ENCODE measurements at places on chromosomes 4 and X. TPM values are rescaled to one million over a fixed set of nuclear protein-coding genes. Genes with fewer than 3 reads are reported as not detected.

DNA sequence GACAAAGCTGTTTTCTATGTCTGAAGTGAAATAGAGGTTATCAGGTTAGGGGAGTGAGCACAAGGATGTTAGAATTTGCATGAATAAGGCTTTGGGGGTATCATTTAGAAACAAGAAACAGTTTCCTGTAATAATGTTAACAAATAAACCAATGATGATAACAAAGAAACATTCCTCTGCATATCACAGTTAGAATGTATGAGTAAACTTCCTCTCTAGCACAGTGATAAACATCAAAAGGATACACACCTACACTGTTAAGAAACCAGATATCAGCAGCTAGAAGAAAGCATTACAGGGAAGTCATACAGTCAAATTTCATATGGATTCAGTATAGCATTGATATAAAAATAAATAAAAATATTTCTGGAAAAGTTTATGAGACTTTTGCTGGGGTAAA is 340.0 kb upstream of the MAGEB16 start:
- DNase-seq, result no peak

- no peak for DNase-seq
These were observed 46.8 kb downstream of the NFKB1 start for GRCh38 chr4:102547973-102548372.

Gene RCHY1
- 30.5 TPM for total RNA-seq

GRCh38 chrX:16604337-16604736 is 45.6 kb upstream of the S100G start:
- DNase-seq, result no peak

Gene CENPVL2
- total RNA-seq, result not detected

- no peak for DNase-seq
These were observed 63.7 kb upstream of the HHIP start for GRCh38 chr4:144582105-144582850.

- no peak for DNase-seq
These were observed 13.7 kb downstream of the TEC start for GRCh38 chr4:48255959-48256342.

DNA sequence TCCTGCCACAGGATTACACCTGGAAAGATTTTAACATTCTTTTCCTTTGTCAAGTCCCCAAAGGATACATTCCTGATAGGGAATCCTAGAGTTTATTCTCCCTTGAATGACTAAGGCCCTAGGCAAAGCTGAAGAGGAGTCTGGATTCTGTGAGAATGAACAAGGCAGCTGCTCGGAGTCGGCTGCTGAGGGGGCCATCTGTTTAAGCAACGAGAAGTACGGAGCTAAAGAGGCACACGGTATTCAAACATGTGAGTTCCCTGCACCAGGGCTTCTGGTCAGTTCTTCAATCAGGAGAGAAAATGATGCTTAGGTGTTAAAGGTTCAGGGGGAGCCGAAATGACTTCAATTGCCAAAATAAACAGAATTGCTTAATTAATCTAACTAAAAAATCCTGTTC is 97.6 kb downstream of the MGST2 start:
- no peak for DNase-seq

DNA sequence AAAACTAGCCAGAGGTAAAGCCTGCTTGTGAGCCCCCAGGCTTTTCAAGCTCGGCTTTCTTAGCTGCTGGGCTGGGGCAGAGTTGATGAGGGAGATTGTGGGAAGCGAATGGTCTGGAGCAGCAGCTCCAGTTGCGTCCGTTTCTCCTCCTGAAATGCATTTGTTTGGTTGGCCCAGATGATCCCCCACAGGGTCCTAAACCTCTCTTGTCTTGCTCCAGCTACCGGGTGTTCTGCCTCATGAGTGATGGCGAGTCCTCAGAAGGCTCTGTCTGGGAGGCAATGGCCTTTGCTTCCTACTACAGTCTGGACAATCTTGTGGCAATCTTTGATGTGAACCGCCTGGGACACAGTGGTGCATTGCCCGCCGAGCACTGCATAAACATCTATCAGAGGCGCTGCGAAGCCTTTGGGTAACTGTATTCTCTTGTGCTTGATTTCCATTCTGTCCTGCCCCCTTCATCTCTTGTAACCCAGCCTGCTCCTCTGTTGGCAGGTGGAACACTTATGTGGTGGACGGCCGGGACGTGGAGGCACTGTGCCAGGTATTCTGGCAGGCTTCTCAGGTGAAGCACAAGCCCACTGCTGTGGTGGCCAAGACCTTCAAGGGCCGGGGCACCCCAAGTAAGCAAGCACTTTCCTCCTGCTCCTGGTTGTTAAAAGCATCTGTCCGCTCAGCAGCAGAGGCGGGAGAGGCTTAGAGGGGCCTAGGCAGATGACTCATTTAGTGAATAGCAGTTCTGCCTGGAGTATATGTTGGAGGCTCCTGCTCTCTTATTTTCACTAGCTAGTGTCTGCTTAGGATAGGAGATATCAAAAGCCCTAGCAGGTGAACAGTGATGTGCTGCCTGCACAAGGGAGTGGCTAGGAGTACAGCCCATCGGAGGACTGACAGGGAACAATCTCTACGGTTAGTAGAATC is 15.3 kb downstream of the TKTL1 start:
- no peak for DNase-seq

GRCh38 chrX:134752981-134753717 is 94.9 kb upstream of the PLAC1 start:
- DNase-seq, result no peak

DNA sequence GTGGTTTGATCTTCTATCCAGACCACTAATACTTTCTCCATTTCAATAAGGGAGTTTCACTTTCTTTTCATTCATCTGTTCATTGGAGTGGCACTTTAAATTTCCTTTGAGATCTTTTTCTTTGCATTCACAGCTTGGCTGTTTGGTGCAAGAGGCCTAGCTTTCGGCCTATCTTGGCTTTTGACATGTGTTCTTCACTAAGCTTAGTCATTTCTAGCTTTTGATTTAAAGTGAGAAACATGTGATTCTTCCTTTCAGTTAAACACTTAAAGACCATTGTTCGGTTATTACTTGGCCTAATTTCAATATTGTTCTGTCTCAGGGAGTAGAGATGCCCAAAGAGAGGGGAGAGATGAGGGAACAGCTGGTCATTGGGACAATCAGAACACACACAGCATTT is 24.3 kb downstream of the CXCL13 start:
- DNase-seq, result no peak

GRCh38 chr4:77432717-77433417 is 172.8 kb upstream of the CXCL13 start:
- peak; percentile 5 for DNase-seq

- no peak for DNase-seq
These were observed 238.1 kb downstream of the SLITRK2 start for GRCh38 chrX:146055733-146056132.

- no peak for DNase-seq
These were observed 14.4 kb upstream of the SEPSECS start for GRCh38 chr4:25174674-25175073.

- DNase-seq, result no peak
These were observed 133.4 kb upstream of the MSX1 start for GRCh38 chr4:4726051-4726450.

DNA sequence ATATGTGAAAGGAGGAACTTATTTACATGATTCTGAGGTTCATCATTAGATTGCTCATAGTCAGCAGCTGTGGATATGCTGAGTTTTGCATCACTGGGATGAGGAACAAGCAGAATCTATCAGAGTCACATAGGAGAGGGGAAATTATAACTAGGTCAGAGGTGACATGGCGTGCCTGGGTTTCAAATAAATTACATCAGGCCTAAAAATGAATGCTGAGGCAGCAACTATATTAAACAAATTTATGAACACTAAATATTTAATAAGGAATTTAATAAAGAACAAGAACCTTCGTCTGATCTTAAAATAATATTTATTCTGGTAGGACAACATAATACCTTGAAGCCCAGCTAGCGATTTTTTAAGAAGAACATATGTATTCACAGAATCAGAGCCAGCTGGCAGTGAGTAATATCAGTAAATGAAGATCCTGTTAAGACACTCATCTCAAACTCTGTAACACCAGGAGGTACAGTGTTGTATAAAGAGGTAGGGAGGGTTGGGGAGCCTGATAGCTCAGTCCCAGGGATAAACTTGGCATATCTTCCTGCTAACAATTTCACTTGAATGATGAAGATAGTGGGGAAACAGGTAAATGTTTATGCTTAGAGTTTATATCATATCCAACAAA is 60.9 kb upstream of the HS3ST1 start:
- no peak for DNase-seq

DNA sequence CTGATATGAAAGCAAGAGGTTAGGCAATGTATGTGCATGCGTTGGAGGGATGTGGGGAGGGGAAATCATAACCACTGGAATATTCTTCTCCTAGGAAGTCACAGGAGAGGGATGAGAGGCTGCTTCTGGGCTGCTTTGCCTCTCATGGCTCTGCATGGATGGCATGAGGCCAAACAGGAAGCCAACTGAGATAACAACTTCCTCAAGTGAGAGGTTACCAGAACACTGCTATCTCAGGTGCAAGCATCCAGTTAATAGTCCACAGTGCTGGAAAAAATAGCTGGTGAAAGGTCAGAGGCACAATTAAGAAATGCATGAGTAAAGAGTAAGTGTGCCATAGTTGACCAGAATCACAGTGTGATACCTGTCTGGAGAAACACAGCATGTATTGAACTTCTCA is 113.3 kb downstream of the ELOVL6 start:
- DNase-seq, result peak; percentile 7

Gene ANK2
- 15.1 TPM for total RNA-seq

GRCh38 chrX:8190341-8190830 is 19.3 kb upstream of the VCX2 start:
- DNase-seq, result no peak

Gene MAGEA2
- 0.15 TPM for total RNA-seq

Gene APLN
- not detected for total RNA-seq

DNA sequence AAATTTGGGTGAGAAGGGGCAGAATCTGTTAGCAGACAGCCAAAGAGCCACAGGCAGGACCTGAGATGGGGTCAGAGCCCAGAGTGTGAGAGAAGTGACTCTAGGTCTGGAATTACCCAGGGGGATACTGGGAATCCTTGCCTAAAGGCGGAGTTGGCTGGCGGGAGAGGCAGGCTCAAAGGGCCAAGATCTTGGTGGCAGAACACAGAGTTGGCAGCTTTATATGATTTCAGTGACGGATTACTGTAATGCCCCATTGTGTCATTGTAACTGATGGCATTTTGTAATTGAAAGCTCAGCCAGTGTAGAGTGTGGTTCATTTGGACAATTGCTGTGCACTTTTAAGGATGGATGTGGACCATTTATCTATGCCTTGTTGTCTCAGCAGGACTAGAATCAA is 77.3 kb downstream of the SMIM20 start:
- DNase-seq, result no peak

DNA sequence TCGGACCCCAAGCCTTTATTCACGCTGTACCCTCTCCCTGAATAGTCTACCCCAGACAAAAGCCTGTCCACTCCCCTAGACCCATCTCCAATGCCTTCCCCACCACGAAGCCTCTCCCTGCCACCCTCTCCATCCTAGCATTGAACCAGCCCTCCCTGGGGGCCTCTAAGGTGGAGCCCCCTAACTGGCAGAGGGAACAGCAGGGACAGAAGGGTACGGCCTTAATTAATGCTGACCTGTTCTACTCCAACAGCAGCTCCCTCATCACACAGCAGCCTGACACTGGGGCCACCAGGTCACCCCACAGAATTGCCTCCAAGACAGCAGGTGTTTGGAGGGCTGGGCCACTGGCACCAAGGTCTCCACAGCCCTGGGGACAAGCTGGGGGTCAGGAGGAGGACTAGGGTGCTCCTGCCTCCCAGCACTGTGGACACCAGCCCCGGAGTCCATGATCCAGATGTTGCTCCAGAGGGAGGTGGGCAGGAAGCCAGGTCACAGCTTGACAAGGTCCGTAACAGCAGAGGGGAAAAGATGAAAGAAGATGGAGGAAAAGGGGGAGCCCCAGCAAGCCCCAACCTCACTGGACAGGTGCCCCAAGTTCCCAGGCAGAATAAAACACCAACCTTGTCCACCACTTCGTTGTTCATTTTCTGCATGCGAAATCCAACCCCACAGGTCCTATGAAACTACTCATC is 3.7 kb downstream of the CRMP1 start:
- DNase-seq, result no peak

DNA sequence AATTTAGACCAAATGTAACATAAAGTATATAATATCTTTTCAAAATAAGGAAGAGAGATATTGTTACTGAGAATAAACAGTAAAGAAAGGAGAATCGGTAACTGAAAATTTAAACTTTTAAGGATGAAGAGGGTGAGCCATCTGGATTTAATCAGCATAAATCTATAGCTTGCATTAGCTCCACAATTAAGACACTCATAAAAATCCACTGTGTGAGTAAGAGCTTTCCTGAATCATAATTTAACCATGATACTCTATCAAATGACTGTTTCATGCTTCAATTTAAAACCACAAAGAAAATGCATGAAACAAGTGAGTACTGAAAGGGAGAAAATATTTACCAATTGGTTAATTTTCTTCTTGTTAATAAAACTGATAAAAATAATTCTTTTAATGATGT is 951.5 kb upstream of the SLIT2 start:
- DNase-seq, result no peak

GRCh38 chrX:68725756-68726365 is 78.4 kb downstream of the STARD8 start:
- no peak for DNase-seq

DNA sequence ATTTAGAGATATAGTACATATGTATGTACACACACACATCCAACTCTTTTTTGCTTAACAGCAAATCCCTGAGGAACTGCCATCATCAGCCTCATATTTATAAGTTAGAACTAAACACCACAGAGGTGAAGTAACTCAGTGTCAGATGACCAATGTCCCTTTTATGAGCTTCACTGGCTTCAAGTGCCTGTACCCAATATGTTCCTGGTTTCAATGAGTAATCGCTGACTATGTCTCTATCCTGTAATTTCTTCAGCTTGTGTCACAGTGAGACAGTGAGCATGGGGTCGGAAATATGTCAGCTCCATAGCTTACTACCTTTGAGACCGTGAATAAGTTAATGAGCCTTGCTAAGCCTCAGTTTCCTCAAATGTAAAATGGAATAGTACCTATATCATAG is 136.2 kb upstream of the RASGEF1B start:
- no peak for DNase-seq

DNA sequence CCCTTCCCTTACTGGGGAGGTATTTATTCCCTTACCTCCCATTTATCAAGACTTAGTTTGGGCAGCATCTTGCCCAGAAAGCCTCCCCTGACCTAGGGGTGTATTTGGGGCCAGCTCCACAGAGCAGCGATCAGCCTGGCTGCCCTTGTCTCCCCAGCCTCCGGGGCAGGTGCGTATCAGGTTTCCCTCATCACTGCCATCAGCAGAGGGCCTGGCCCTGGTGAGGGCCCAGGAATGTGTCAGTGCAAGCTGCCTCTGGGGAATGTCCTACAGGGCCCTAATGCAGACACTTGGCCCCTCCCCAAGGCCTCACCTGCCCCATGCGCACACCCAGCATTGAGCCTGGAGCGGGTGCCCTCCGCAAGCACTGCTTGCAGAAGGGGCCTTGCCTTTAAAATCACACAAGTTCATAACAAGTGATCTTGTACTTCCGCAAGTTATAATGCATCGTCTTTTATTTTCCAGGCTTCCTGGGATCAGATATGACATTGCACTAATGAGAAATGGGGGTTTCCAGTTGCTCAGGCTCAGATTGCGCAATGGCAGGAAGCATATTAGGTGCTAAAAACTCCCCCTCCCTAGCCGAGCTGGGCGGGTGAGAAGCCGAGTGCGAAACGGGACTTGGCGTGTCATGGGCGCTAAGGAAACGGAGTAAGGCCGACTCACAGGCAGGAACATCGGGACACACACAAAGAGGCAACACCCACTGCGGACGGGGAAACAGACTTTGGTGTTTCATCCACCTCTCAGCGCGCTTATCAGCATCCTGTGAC is 25.4 kb upstream of the AFAP1 start:
- DNase-seq, result no peak

Measured in HepG2 (cell line).